Effector memory CD4-positive, alpha-beta T cell (primary cell): ENCODE measurements at places on chromosomes 12 and 14.

- no peak overlapping the region for H3K27ac ChIP-seq
- DNase-seq: no peak
- no peaks in the 10 kb centered on the region for H3K4me1 ChIP-seq
- peaks cover 19% of the 10 kb centered on the region for H3K36me3 ChIP-seq
Measured at GRCh38 chr12:132517740-132518100, 27.8 kb downstream of the FBRSL1 start.

DNA sequence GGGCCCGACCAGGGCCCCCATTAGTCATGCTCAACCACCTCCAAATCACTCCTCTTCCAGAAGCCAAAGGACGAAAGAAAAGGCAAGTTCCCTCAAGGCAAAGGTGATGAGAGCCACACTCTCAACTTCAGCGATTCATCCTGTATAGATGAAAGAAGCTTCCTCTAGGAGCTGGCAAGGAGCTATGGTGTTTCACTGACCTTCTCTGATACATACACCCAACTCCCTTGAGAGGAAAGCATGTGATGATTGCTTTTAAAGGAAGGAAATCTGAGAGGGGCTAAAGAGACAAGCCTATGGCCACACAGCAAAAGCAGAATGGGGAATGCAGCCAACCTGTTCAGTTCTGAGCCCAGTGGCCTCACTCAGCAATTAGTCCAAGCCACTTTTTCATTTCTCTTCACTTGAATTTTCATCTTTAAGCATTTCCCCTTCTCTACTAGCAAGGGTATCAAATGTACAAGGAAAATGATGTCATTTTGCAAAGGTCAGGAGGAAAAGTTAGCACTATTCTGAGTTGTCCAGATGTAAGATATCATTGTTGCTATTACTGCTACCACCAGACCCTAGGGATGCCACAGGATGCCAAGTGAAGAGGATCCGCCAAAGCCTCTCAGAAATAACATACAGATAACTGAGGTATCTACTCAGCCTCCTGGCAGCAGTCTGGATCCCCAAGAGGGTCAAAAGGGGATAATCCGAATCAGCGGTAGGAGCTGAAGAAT lies 82.5 kb downstream of the MAP3K9 start:
- H3K4me1 ChIP-seq: no peaks in the 10 kb centered on the region
- H3K27ac ChIP-seq: no peak overlapping the region
- DNase-seq: no peak
- H3K4me3 ChIP-seq: no peak overlapping the region
- no peaks in the 10 kb centered on the region for H3K27me3 ChIP-seq

- no peak overlapping the region for H3K27ac ChIP-seq
- H3K27me3 ChIP-seq: no peaks in the 10 kb centered on the region
- no peak for DNase-seq
- no peak overlapping the region for H3K4me3 ChIP-seq
- H3K4me1 ChIP-seq: no peaks in the 10 kb centered on the region
Measured at GRCh38 chr12:80101126-80101525, 1.8 kb downstream of the OTOGL start.

GRCh38 chr14:36402867-36403266 lies 82.4 kb upstream of the MBIP start:
- H3K4me1 ChIP-seq: no peaks in the 10 kb centered on the region
- no peak overlapping the region for H3K27ac ChIP-seq
- no peak for DNase-seq
- H3K27me3 ChIP-seq: no peaks in the 10 kb centered on the region
- H3K4me3 ChIP-seq: no peak overlapping the region
- no peaks in the 10 kb centered on the region for H3K36me3 ChIP-seq

GRCh38 chr14:64518229-64518628 lies 13.7 kb downstream of the ZBTB1 start:
- no peak for DNase-seq

- no peak for DNase-seq
- no peak overlapping the region for H3K27ac ChIP-seq
- H3K4me1 ChIP-seq: peaks cover 5% of the 10 kb centered on the region
- no peaks in the 10 kb centered on the region for H3K36me3 ChIP-seq
- no peaks in the 10 kb centered on the region for H3K27me3 ChIP-seq
Measured at GRCh38 chr12:107385509-107385908, 292.2 kb upstream of the CRY1 start.

DNA sequence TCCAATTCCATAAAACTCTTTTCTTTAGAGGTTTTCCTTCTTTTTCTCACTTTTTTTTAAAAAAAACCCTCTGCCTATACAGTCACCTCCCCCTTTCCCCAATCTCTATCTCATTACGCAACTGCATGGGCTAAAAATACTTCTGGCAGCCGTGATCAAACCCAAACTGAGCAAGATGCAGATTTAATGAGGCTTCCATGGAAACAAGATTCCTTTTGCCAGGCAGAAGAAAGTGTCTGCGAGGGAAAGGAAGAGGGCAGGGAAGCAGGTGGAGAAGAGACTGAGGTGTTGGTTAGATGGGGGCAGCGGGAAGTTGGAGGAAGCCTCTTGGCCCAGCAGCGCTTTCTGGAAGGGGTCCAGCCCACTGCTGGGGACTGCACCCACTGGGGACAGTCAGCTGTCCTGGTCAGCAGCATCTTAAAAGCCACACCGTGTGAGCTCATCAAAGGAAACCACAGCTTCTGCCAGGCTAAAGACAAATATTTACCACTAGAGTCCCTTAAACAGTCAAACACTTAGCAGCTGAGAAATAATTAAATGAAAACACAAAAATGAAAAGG lies 90.4 kb downstream of the SLC8A3 start:
- peaks cover 2% of the 10 kb centered on the region for H3K27me3 ChIP-seq
- no peaks in the 10 kb centered on the region for H3K36me3 ChIP-seq
- no peaks in the 10 kb centered on the region for H3K4me1 ChIP-seq
- no peak for DNase-seq
- no peak overlapping the region for H3K4me3 ChIP-seq
- no peak overlapping the region for H3K27ac ChIP-seq

DNA sequence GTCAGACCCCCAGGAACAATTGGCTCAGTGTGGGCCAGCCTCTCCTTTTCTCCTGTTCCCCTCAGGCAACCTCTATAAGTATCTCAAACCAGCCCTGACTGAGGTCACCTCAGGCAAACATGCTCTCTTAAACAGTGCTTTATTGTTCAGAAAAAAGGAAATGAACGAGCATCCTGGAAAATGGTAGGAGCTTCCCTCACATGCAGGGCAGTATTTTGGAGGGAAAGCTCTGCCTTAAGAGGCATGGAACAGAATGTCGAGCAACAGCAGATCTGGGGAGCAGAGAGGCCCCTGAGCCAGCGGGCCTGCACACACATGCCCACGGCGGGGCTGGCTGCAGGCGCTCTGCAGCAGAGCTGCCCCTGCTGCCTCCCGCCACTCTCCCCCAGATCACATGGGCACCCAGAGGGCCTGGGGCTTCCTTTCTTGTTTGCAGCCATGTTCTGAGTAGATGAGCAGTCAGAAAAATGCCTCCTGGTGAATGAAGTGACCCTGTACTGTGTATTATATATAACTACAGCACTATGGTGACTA lies 42.0 kb downstream of the MOK start:
- H3K27ac ChIP-seq: no peak overlapping the region
- no peaks in the 10 kb centered on the region for H3K4me1 ChIP-seq
- H3K36me3 ChIP-seq: no peaks in the 10 kb centered on the region
- no peak overlapping the region for H3K4me3 ChIP-seq
- H3K27me3 ChIP-seq: no peaks in the 10 kb centered on the region
- DNase-seq: no peak

DNA sequence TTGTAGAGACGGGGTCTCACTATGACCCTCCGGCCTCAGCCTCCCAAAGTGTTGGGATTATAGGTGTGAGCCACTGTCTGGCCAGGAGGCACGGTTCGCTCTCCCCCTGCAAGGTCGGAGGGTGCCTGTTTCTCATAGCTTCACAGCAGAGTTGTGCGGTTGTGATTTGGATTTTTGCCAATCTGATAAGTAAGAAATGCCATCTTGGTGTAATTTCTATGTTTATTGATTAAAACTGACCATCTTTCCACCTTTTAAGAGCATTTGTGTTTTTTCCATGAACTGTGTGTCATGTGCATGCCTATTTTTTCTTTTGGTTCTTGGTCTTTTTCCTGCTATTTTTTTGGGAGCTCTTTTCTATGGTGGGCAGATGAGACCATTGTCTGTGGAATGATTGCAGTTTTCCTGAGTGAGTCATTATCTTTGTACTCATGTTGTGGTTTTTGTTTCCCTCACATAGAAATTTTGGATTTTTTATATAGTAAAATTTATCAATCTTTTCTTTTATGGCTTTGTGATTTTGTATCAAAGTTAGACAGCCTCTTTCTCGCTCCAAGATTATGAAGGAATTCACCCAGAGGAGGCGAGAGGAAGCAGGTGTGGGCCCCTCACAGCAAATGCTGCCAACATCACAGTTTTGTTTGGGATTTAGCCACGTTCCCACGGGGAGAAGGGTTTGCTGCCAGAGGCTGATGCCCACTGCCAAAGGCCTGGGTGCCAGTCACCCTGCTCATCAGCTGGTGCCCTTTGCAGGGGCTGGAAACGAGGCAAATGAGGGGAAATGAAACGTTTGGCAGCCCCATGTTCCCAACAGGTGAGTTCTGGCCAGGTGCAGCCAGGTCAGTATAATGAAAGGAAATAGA lies 47.2 kb downstream of the RFX4 start:
- no peak overlapping the region for H3K27ac ChIP-seq
- H3K27me3 ChIP-seq: no peaks in the 10 kb centered on the region
- no peaks in the 10 kb centered on the region for H3K4me1 ChIP-seq
- DNase-seq: no peak

GRCh38 chr14:106837870-106838269 lies 1311.5 kb downstream of the TMEM121 start:
- no peaks in the 10 kb centered on the region for H3K36me3 ChIP-seq
- no peak overlapping the region for H3K27ac ChIP-seq
- no peaks in the 10 kb centered on the region for H3K4me1 ChIP-seq
- H3K27me3 ChIP-seq: no peaks in the 10 kb centered on the region

- H3K4me3 ChIP-seq: no peak overlapping the region
- H3K4me1 ChIP-seq: no peaks in the 10 kb centered on the region
- no peaks in the 10 kb centered on the region for H3K27me3 ChIP-seq
- no peaks in the 10 kb centered on the region for H3K36me3 ChIP-seq
- H3K27ac ChIP-seq: no peak overlapping the region
- DNase-seq: no peak
Measured at GRCh38 chr12:45654002-45654665, 75.4 kb upstream of the ARID2 start.

GRCh38 chr12:115102450-115102849 lies 418.5 kb upstream of the TBX3 start:
- no peaks in the 10 kb centered on the region for H3K4me1 ChIP-seq
- no peaks in the 10 kb centered on the region for H3K27me3 ChIP-seq
- no peak overlapping the region for H3K4me3 ChIP-seq
- no peak overlapping the region for H3K27ac ChIP-seq
- no peak for DNase-seq

DNA sequence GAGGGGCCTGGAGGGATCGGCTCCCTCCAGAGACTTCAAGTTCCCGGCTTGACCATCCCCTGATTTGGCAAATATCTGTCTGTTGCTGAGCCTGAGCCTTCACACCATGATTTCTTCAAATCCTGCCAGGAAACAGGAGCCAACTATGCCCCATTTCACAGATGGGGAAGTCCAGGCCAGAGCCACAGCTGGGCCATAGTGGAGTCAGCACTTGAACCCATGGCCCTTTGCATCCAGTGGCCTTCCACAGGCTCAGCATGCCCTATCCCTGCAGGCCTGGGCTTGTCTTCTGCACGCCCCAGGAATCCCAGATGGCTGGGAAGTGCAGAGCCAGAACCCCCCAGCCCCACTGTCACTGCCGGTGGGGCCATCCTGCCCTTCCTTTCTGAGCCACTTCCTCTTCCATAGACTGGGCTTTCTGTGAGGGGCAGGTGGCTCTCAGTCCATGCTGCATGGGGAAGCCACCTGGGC lies 44.9 kb downstream of the CYP46A1 start:
- H3K4me3 ChIP-seq: no peak overlapping the region
- no peak overlapping the region for H3K27ac ChIP-seq
- peaks cover 9% of the 10 kb centered on the region for H3K27me3 ChIP-seq
- no peaks in the 10 kb centered on the region for H3K36me3 ChIP-seq
